ENCODE measurements at places on chromosomes 5 and 9.

DNA sequence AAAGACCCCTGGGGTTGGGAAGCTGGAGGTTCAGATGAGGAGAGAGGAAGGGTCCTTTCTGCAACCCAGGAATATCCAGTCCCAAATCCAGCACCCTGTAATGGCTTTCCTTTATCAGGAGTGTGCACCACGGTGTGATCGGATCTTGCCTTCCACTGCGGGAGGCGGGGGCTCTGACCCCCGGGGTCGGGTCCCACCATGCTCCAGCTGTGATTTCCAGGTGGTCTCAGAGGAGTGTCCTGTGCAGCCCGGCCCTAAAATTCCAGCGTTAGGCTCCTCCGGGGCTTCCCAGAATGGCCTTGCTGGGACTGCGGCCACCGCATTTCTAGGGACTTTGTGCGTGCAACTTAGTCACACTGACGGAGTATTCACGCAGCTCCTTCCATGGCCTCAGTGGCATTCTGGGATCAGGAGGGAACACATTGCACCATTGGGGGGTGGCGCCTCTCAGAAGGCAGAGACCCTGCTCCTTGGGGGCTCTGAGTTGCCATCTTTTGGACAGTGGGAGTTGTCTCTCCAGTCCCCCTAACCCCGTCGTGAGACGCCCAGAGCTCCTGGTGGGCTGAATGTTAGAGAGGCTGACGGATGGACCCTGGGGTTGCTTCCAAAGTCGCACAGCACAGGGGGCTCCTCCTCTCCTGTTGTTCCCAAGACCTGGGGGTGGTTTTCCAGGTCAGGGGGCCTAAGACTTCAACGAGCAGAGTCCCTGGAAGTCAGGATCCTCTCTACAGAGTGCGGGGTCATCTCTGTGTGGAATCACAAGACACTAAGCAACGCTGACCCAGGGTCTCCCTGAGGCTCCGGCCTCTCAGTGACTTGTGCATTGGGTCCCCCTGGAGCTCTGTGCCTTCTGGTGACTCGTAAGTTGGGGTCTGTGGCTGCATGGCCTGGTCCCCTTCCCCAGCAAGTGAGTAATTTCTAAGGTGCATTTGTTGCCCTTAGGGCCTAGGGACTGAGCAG, 42.7 kb upstream of the IRX4 start:
- DNase-seq, result no peak

DNA sequence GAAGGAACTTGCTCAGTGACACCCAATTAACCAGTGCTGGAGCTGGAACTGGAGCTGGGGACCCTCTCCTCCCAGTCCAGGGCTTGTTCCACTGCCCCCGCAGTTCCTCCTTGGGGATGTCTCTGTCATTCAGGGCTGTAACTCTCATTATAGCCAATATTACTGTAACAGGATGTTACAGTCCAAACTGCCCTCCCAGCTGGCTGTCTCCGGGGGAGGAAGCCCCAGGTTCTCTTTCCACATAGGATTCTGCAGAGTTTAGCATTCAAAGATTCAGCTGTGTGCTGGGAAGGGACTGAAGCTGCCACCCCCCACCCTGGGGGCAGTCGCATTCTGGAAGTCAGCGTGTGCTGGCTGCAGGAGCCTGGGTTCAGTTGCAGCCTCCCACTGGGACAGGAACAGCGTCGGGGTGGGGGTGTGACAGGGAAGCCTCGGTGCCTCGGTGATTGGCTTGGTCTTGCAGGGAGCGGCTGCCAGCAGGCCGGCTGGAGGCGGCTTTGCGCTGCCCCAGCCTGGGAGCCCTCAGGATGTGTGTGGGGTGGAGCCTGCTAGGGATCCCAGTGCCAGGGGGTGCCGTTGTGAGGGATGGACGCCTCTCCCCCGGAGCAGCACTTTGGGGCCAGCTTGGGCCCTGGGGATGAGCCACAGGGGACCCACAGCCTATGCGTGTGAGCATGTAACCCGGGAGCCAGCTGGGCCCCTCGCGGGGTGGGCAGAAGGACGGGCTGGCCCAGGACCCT, 101.1 kb downstream of the RGS3 start:
- no peak for DNase-seq

DNA sequence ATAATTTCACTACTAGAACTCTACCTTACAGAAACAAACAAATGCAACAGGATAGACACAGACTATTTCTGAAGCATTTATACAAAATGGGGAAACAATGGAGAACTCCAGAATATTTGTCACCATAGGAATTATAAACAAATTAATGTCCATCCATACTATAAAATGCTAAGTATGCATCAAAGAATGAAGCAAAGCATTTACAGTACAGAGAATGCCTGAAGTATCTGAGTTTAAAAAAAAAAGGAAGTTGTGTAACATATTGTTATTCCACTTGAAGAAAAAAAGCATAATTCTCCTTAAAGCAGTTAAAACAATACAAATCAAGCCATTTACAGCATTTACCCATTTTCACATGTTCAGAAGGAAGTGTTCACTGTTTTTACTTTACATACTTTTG, 53.0 kb downstream of the DROSHA start:
- DNase-seq, result no peak

DNA sequence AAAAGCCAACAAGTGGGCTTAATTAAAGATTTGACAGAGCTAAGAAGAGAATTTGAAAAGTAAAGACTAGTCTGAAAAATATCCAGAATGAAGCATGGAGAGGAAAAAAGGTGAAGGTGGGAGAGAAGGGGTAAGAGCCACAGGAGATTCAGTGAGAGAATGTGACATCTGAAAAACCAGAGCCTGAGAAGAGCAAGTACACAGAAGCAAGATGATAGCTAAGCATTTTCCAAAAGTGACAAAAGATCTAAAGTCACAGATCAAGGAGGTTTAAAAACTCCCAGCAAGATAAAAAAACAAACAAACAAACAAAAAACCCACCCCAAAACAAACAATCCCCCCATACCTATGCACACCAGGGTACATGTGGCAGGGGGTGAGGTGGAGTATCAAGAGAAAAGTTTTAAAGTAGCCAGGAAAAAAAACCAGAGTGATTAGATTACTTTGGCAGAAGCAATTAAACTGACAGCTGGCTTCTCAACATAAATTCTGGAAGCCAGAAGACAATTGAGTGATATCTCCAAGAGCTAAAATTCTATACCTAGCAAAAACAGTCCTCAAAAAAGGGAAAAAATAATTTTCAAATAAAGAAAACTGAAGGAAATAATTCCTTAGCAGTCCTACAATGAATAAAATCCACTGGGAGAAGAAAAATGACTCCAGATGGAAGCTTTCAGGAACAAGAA, 111.4 kb downstream of the RAPGEF6 start:
- no peak for DNase-seq

GRCh38 chr5:142472306-142472951, 147.6 kb upstream of the SPRY4 start:
- no peak for DNase-seq

GRCh38 chr5:157177953-157178352, 2.7 kb upstream of the ITK start:
- no peak for DNase-seq

GRCh38 chr5:173180331-173180730, 36.0 kb downstream of the BNIP1 start:
- no peak for DNase-seq

GRCh38 chr9:78371981-78372380, 75.1 kb downstream of the PSAT1 start:
- no peak for DNase-seq

DNA sequence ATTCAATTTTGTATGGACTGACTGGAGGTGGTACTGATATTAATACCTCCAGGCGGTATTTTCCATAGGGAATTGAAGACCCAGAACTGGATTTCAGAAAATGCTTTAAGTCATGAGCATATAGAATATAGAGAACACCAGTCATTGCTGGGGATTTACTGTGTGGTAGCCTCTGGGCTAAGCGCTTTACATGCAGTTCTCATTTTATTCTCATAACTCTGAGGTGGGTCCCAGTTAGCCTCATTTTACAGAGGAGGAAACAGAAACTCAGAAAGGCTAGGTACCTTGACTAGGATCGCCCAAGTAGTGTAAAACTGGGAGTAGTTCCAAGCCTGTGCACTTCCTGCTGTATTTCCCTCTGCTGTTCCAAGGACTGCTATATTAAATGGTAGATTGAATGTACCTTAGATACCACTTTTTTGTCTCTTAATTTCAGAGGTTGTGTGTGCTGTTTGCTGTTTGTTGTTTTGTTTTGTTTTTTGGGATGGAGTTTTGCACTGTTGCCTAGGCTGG, 13.8 kb downstream of the SLC44A1 start:
- no peak for DNase-seq

GRCh38 chr9:17487467-17487866, 91.4 kb upstream of the SH3GL2 start:
- no peak for DNase-seq
